Lung microvascular endothelial cell (primary cell): ENCODE measurements at places on chromosomes 13 and 19. TPM values are rescaled to one million over a fixed set of nuclear protein-coding genes. Genes with fewer than 3 reads are reported as not detected.

DNA sequence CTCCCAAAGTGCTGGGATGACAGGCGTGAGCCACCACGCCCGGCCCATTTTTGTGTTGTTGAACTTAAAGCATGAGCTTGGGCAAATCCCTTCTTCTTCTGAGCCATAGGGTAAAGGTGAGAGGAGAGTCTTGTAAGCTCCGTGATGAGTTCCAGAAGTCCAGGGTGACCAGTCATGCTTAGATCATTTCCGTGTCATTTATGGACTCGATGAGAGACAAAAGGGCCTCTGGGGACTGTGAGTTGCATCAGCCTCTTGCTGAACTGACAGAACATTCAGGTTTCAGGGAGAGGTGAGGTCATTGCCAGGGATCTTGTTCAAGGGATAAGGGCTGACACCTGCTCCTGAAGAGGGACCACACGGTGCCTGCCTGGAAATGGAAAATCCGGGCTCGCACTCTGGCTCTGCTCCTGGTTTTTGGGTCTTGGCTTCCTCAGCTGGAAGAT, 53.6 kb downstream of the GADD45B start:
- peak; percentile 78 for DNase-seq

GRCh38 chr13:106867249-106867648, 299.3 kb upstream of the ARGLU1 start:
- peak; percentile 25 for DNase-seq

GRCh38 chr19:19356901-19357566, 36.4 kb downstream of the MAU2 start:
- DNase-seq = no peak

GRCh38 chr19:32174386-32175113, 170.9 kb upstream of the ZNF507 start:
- DNase-seq = no peak

DNA sequence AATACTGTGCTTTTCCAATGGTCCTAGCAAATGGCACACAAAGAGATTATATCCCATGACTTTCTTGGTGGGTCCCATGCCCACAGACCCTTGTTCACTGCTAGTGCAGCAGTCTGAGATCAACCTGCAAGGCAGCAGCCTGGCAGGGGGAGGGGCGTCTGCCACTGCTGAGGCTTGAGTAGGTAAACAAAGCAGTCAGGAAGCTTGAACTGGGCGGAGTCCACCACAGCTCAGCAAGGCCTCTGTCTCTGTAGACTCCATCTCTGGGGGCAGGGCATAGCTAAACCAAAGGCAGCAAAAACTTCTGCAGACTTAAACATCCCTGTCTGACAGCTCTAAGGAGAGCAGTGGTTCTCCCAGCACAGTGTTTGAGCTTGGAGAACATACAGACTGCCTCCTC, 82.9 kb downstream of the ZNF737 start:
- DNase-seq = no peak

Gene TSHZ3
- total RNA-seq = 0.60 and 0.87 TPM in 2 replicates

Gene ADAMTS10
- total RNA-seq = 4.1 and 17.1 TPM in 2 replicates

Gene ERICH4
- not detected in 2 replicates for total RNA-seq
